Hematopoietic multipotent progenitor cell (in vitro differentiated cells): ENCODE measurements at places on chromosomes 6 and 20.
A peak's percentile ranks its signal among the peaks of the same experiment; 100 is the strongest.

- no peak for DNase-seq
These were observed 260.1 kb upstream of the ARID1B start for GRCh38 chr6:156517088-156517487.

DNA sequence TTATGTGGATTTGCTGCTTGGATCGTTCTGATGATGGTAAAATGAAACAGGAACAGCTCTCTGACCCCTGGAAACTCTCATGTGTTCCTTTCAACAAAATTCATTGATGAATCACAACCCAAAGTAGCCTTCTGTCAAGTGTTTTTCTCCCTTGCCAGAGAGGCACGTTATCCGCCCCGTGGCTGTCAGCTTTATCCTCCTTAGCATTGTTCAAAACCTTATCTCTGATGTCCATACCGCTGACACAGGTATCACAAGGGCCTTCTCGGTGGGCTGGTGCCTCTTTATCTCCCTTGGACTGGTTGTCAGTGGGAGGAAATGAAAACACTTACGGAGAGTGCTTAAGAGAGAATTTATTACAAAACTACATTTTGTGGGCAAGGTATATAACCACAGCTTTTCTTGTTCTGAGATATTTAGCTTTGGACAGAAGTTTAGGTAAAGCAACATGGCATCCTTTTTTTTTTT is 84.9 kb downstream of the TIAM2 start:
- peak; percentile 78 for DNase-seq

DNA sequence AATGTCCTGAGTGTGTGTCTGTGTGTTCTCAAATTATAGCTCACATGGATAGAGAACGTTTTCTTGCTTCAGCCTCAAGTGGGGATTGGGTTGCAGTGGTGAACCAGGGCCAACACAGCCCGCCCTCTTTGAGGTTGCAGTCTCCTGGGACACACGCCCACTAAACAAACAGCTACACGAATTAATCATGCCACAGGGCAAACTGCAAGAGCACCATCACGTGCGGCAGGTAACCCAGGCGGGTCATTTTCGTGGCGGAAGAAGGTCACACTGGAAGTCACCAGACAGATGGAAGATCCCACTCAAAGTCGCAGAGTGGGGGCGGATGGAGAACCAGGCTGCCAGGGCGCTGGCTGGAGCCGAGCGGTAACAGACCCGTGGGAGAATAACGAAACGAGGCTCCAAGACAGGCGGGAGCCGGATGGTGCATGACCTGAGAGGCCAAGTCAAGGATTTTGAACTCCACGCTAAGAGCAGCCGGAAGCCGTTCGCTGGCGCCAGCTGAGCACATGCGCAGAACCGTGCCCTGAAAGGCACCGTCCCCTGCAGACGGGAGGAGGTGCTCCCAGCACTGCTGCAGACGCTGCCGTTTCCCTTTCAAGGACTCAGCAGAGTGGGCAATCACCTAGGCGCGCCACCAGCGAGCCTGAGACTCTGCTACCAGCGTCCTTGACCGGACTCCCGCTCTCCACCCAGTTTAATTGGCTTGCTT is 10.7 kb downstream of the DLL1 start:
- DNase-seq: peak; percentile 42

DNA sequence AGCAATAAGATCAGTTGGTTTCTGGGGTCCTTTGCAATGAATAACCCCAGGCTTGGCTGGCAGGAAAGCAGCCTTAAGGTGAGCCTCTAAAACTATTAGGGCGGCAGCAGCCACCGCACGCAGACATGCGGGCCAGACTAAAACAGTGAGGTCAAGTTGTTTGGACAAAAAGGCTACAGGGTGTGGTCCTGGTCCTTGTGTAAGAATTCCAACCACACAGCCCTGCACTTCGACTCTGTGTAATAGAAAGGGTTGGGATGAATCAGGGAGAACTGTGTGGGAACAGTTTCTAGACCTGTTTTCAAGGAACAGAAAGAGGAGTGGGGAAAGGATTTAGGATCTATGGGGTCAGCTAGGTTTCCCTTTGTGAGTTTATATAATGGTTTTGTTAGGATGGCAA is 237.6 kb downstream of the SMOC2 start:
- DNase-seq: no peak

- no peak for DNase-seq
These were observed 62.0 kb downstream of the FAM50B start for GRCh38 chr6:3911130-3911529.

- DNase-seq: no peak
These were observed 29.2 kb downstream of the TAF11 start for GRCh38 chr6:34858681-34859080.

GRCh38 chr20:1657556-1658334 is at the start of gene SIRPG:
SIRPG (minus strand) TSS chr20:1657779; CDS start chr20:1657714, 65 bp downstream.
- peak; percentile 13 for DNase-seq

DNA sequence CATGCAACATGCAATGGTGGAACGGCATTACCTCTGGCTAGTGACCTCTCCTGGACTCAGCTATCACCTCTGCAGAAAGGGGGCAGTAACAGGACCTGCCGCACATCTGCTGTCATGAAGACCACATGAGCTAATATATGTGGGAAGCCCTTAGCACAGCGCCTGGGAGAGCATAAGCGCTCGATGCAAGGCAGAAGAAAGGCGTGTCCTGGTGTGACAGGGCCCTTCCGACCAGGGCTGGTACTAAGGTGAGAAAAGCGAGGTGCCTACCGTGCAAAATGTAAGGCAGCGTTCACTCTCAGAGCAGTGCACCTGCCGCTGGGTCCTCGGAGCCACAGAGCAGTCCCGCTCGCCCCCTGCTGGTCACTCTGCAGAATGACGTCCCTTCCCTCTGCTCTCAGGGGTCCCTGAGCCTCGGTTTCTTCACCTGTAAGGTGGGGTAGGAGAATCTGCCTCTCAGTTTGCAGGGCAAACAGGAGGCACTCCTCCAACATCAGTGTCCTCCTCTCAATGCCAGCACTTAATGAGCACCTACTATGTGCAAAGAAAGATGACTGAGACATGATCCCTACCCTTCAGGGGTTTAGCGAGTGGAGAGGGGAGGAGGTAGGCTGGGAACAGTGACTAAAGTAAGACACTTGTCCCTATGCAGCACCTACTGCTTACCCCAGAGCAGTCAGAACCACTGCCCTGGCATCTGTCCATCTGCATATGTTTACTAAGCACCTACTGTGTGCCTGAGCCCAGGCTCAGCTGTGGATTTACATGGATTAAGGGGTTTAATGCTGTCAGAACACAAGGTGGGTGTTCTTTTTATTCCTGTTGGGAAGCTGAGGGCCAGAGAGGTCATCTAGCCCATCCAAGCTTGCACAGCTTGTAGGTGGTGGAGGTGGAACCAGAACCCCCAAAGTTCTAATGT is 41.1 kb upstream of the PTGIS start:
- DNase-seq: peak; percentile 49

GRCh38 chr6:107735906-107736635 is 88.0 kb downstream of the SCML4 start:
- peak; percentile 58 for DNase-seq

GRCh38 chr20:5268449-5268848 is 48.3 kb downstream of the PROKR2 start:
- DNase-seq: no peak
